ENCODE measurements at places on chromosomes 3 and 15. TPM values are rescaled to one million over a fixed set of nuclear protein-coding genes. Genes with fewer than 3 reads are reported as not detected.
A peak's percentile ranks its signal among the peaks of the same experiment; 100 is the strongest.

BFSP2 gene
- total RNA-seq, result not detected

ABI3BP gene
- 86.7 TPM for total RNA-seq

LDHAL6B gene
- not detected for total RNA-seq

REC114 gene
- not detected for total RNA-seq

TMEM207 gene
- total RNA-seq, result not detected

PLA2G4D gene
- total RNA-seq, result not detected

GRCh38 chr3:122755491-122755890, 38.1 kb downstream of the HSPBAP1 start:
- DNase-seq, result no peak
- peaks cover 10% of the 10 kb centered on the region for H3K36me3 ChIP-seq
- peaks cover 3% of the 10 kb centered on the region for H3K4me1 ChIP-seq
- H3K27ac ChIP-seq, result no peak overlapping the region

- no peak overlapping the region for H3K27ac ChIP-seq
- H3K27me3 ChIP-seq, result no peaks in the 10 kb centered on the region
- no peak overlapping the region for H3K4me3 ChIP-seq
- peak; percentile 58 for DNase-seq
- H3K36me3 ChIP-seq, result no peaks in the 10 kb centered on the region
- H3K4me1 ChIP-seq, result no peaks in the 10 kb centered on the region
Observed at GRCh38 chr3:116579840-116580239, 129.7 kb upstream of the TUSC7 start.

GRCh38 chr15:33822479-33822878, 145.8 kb upstream of the CHRM5 start:
- no peak overlapping the region for H3K4me3 ChIP-seq
- H3K4me1 ChIP-seq, result no peaks in the 10 kb centered on the region
- H3K27me3 ChIP-seq, result no peaks in the 10 kb centered on the region
- no peaks in the 10 kb centered on the region for H3K36me3 ChIP-seq
- H3K27ac ChIP-seq, result no peak overlapping the region
- DNase-seq, result no peak

DNA sequence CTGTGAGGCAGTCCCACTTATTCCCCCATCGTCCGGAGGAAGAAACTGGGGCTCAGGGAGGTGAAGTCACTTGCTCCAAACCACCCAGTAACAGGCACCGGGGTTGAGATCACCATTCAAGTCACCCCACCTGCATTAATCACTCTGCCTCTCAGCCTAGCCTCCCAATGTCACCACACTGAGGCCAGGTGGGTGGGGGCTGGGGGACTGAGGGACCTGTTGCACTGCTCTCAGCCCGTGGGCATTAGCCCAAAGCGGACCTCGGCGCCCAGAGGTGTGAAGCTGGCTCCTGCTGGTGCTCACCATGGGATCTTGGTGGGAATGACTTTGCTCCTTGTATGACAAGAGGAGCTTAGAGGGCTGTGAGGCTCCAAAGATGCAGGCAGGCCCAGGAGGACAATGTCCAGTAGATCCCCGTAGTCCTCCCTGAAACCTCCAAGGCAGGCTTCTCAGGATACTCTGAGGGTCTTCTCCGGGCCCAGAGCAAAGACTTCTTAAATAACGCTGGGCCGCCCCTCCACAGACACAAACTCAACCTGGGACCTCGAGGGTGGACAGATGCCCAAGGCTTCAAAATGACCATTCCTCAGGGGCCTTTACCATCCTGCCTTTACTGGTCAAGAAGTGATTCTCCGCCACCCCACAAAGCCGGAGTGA, 1.7 kb downstream of the NT5DC2 start:
- no peaks in the 10 kb centered on the region for H3K27me3 ChIP-seq
- H3K4me1 ChIP-seq, result peaks cover 42% of the 10 kb centered on the region
- no peak overlapping the region for H3K4me3 ChIP-seq
- DNase-seq, result no peak
- peaks cover 15% of the 10 kb centered on the region for H3K36me3 ChIP-seq

DNA sequence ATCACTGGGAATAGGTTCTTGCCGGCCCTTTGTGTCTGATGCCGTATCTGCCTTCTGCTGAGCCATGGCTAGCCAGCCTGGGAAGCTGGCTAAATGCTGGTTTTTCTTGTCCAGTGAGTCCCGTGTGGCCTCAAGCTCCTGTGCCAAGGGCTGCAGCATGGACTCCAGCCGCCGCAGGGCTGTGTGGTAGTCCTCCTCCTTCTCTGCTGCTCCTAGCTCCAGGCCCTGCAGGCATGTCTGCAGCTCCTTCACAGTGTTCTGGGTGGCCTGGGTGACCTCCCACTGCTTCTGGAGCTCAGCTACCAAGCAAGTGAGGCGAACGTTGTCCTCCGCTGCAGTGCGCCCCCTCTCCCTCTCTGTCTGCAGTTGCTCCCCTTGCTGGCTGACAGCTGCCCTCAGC, 24.9 kb downstream of the CXCR6 start:
- H3K36me3 ChIP-seq, result peaks cover 31% of the 10 kb centered on the region
- H3K27me3 ChIP-seq, result no peaks in the 10 kb centered on the region
- peak overlapping the region; percentile 30 for H3K27ac ChIP-seq
- no peaks in the 10 kb centered on the region for H3K4me1 ChIP-seq
- no peak overlapping the region for H3K4me3 ChIP-seq

- H3K27me3 ChIP-seq, result no peaks in the 10 kb centered on the region
- H3K27ac ChIP-seq, result no peak overlapping the region
Observed at GRCh38 chr15:38424101-38424552, 29.8 kb upstream of the FAM98B start.

GRCh38 chr3:128447561-128448013, 19.1 kb downstream of the DNAJB8 start:
- no peak for DNase-seq
- H3K4me1 ChIP-seq, result no peaks in the 10 kb centered on the region
- H3K27me3 ChIP-seq, result no peaks in the 10 kb centered on the region
- no peaks in the 10 kb centered on the region for H3K36me3 ChIP-seq
- H3K4me3 ChIP-seq, result no peak overlapping the region

DNA sequence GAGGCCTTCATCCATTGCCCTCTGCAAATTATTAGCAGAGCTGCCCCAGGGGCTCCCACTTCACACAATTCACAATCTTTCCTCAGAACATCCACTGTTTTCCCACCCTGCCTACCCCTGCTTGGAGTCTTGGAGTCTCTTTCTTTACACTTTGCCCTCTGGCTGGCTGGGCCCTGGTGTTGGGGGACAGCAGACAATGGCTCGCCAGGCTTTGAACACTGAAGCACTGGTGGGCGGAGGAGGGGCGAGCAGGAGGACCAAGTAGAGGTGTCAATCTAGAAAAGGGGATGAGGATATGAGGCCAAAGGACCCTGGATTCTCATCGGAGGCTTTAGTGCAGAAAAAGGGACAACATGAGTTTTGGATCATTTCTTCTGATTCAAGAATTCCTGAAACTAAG, 212.0 kb downstream of the NR1D2 start:
- H3K36me3 ChIP-seq, result no peaks in the 10 kb centered on the region
- H3K4me1 ChIP-seq, result no peaks in the 10 kb centered on the region
- DNase-seq, result no peak
- H3K4me3 ChIP-seq, result no peak overlapping the region
- no peaks in the 10 kb centered on the region for H3K27me3 ChIP-seq

GRCh38 chr3:46737329-46737731, 19.7 kb upstream of the PRSS50 start:
- no peaks in the 10 kb centered on the region for H3K27me3 ChIP-seq
- no peaks in the 10 kb centered on the region for H3K4me1 ChIP-seq
- H3K4me3 ChIP-seq, result no peak overlapping the region
- no peaks in the 10 kb centered on the region for H3K36me3 ChIP-seq
- H3K27ac ChIP-seq, result no peak overlapping the region

Measured in lung (tissue), 17 donors.